ENCODE measurements at places on chromosomes 5 and 9. TPM values are rescaled to one million over a fixed set of nuclear protein-coding genes. Genes with fewer than 3 reads are reported as not detected.

IL13 gene
- total RNA-seq: not detected

PCDHA11 gene
- not detected for total RNA-seq

PDE8B gene
- 0.09 TPM for total RNA-seq

CBY3 gene
- total RNA-seq: not detected

BTNL8 gene
- total RNA-seq: 1.2 TPM

C5orf58 gene
- total RNA-seq: not detected

DNM1 gene
- 14.8 TPM for total RNA-seq

VLDLR gene
- total RNA-seq: 14.0 TPM

GLRA1 gene
- not detected for total RNA-seq

PNPLA7 gene
- total RNA-seq: 0.23 TPM

UBE2B gene
- 13.0 TPM for total RNA-seq

PLAC8L1 gene
- total RNA-seq: not detected

RNF208 gene
- total RNA-seq: not detected

TMED9 gene
- 174 TPM for total RNA-seq

IFNA2 gene
- total RNA-seq: not detected

ANXA1 gene
- 369 TPM for total RNA-seq

LRRC14B gene
- not detected for total RNA-seq

HAPLN1 gene
- total RNA-seq: 7.4 TPM

ESM1 gene
- not detected for total RNA-seq

FBP1 gene
- not detected for total RNA-seq

KCNV2 gene
- not detected for total RNA-seq

PARP8 gene
- 0.68 TPM for total RNA-seq

OGN gene
- total RNA-seq: 78.1 TPM

FOXD4L4 gene
- total RNA-seq: not detected

ADAMTS16 gene
- total RNA-seq: not detected

WHRN gene
- 1.3 TPM for total RNA-seq

TNFSF15 gene
- 0.26 TPM for total RNA-seq

FOXD4L3 gene
- not detected for total RNA-seq

PRLR gene
- total RNA-seq: 2.4 TPM

PROB1 gene
- 1.5 TPM for total RNA-seq

BSPRY gene
- not detected for total RNA-seq

FOXD4 gene
- 0.70 TPM for total RNA-seq

TMEM252 gene
- total RNA-seq: not detected

SPATA31E1 gene
- not detected for total RNA-seq

SURF6 gene
- 14.3 TPM for total RNA-seq

PCDHGA12 gene
- 27.2 TPM for total RNA-seq

GLDC gene
- 3.5 TPM for total RNA-seq

IRF1 gene
- total RNA-seq: 15.6 TPM

LTC4S gene
- 34.0 TPM for total RNA-seq

FOXD4L6 gene
- total RNA-seq: 0.09 TPM

NTNG2 gene
- 1.3 TPM for total RNA-seq

LURAP1L gene
- total RNA-seq: 26.5 TPM

HDHD3 gene
- total RNA-seq: 14.9 TPM

GPR150 gene
- total RNA-seq: 0.26 TPM

TLX3 gene
- not detected for total RNA-seq

ADAMTSL1 gene
- total RNA-seq: 37.4 TPM

FGFR4 gene
- 5.4 TPM for total RNA-seq

KCTD16 gene
- total RNA-seq: 0.23 TPM

CDH10 gene
- total RNA-seq: not detected

RRAGA gene
- 61.8 TPM for total RNA-seq

TRMT10B gene
- 3.0 TPM for total RNA-seq

NRG2 gene
- 0.12 TPM for total RNA-seq

CARTPT gene
- total RNA-seq: not detected

GPRIN1 gene
- 1.9 TPM for total RNA-seq

SLIT3 gene
- total RNA-seq: 60.6 TPM

RALGDS gene
- total RNA-seq: 14.6 TPM

WNT8A gene
- not detected for total RNA-seq

PRR7 gene
- total RNA-seq: 11.8 TPM

GOLGA2 gene
- total RNA-seq: 97.2 TPM

Measured in pericardium fibroblast (primary cell).